ENCODE measurements at places on chromosomes 11 and 22.

DNA sequence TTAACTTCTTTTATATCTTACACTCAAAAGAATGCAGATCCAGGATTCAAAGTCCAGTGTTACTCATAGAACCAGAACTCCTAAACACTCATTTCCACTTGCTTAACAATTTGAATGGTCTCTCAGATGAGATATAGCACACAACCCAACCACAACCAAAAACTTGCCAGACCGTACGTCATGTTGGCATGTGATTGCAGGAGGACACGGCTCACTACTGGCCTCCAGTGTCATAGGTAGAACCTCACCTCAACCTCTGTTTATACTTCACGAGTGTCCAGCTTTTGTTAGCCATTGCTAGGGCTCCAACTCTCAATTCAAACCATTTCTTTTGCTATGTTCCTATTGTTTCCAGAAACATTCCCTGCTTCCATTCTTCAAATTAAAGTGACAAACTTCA, 58.5 kb upstream of the PDGFD start:
- no peak for DNase-seq

DNA sequence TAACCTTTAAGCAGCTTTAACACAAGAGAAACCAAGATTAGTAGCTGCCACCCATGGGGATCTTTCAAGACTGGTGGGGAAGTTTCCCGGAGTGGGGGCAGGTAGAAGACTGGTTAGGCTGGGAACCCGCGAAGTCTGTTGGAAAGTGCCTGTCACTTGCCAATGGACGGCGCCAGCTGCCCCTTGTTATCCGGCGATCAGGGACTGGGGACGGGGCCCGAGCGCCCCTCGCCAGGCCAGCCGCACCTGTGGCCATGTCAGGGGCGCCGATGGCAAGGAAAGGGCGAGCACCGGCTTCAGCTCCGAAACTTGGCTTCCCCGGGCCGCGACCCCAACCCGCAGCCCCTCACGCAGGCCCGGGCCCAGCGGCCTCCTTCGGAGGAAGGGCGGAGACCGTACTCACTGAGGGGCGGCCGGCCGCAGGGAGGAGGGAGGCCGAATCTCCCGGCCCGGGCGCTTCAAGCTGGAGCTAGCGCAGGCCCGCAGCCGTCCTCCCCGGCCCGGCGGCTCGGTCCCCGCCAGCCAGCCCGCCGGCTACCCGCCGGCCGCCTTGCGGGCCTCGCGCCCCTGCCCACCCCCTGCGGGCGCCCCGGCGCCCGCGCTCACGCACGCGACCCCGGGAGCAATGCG, 539 bp downstream of the EIF4ENIF1 start:
- peak; percentile 36 for DNase-seq

- DNase-seq = no peak
Observed at GRCh38 chr11:112320668-112321067, 60.0 kb upstream of the PLET1 start.

GRCh38 chr11:66467034-66467659, 442 bp downstream of the PELI3 start:
- no peak for DNase-seq

All from stimulated activated CD4-positive, alpha-beta T cell treated with anti-CD3 and anti-CD28 coated beads, Interleukin-4, amount 100 ng/mL, for 1 hour (primary cell).